ENCODE measurements at places on chromosomes 1 and 21. TPM values are rescaled to one million over a fixed set of nuclear protein-coding genes. Genes with fewer than 3 reads are reported as not detected.

Gene PTPN22
- total RNA-seq = 53.5 TPM

Gene OR2L13
- not detected for total RNA-seq

GRCh38 chr1:53508991-53509666 is 49.9 kb downstream of the DMRTB1 start:
- DNase-seq = no peak

GRCh38 chr1:121525355-121525754 is 340.6 kb downstream of the SRGAP2C start:
- DNase-seq = no peak

GRCh38 chr1:107949467-107950253 is 15.3 kb downstream of the VAV3 start:
- DNase-seq = no peak
